ENCODE measurements at places on chromosomes 12 and 14.

DNA sequence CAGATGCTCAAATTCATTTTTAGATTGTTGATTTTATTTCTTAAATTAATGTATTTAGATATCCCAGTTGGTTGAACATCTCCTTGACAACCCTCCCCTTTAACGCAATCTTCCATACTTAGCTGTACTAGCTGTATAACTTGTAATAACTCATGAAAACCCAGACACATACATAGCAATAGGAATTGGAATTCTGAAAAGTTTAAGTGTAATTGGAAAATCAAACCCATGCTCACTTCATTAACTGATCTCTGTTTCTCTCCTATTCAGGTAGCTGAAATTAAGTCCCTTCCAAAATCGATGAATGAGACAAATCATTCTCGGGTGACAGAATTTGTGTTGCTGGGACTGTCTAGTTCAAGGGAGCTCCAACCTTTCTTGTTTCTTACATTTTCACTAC lies at the start of gene OR4K15:
Gene OR4K15, plus strand, starts transcription at position 301 of the 400 bp plus-strand sequence. Its CDS starts 0 bp downstream, at position 301.
- DNase-seq: no peak

- no peak for DNase-seq
These were observed 31.2 kb downstream of the TMCC3 start for GRCh38 chr12:94618995-94619695.

GRCh38 chr14:51018521-51018920 lies 74.2 kb upstream of the PYGL start:
- DNase-seq: no peak

DNA sequence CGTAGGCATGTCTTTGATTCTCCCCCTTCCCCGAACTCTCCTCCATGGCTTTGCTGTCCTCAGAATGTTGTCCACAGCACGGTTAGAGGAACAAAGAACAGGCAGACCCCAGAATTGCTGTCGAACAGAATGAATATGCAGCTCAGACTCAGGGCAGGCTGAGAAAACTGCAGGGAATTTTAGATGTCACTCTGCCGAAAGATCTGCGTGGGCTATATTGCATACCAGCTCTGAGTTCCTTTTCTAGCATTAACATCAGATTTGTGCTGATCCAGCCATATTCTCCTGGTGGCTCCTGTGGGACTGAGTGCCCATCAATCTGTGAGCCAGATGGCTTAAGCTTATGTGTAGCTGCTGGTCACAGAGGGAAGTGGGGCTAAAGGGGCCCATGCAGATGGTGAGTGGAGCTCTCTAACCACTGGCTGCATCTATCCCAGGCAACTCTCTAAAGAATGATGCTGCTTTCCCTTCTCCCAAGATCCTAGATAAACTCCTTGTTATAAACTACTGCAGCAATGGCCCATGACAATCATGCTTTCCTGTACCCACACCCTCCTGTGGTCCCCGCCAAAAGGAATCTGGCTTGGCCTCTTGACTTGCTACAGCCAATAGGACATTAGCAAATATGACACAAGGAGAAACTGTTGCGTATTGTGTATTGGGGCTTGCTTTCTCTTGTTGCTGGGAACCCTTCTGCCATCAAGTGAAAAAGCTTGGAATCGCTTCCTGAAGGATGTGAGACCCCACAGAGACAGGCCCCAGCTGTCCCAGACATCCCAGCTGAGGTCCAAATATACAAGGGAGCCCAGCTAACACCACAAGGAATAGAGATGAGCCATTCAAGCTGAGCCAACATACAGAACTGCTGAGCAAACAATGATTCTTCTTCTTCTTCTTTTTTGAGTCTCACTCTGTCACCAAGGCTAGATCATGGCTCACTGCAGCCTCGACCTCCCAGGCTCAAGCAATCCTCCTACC lies 101.3 kb downstream of the FOXN3 start:
- no peak for DNase-seq

All from NB4 (cell line).